ENCODE measurements at places on chromosomes 7 and 10.

DNA sequence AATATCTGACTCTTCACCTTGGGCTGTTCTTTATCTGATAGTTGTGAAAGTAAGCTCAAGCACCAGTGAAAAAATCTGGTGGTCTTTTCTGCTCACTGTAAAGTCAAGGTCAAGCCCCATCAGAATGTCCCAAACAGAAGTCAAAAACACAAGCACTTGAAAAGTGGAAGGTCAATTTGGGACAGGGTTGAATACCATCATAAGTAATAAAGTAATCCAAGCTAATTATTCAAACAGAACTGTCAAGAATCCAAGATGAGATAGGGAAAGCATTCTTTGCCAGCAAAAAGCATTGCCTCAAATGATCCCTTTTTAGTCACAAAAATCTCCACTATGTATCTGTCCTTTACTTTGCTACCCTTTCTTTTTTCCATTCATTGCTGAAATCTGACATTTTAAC, 430.1 kb upstream of the NPVF start:
- DNase-seq: no peak

GRCh38 chr10:131312478-131312836, 936 bp upstream of the TCERG1L start:
- DNase-seq: peak; percentile 55

DNA sequence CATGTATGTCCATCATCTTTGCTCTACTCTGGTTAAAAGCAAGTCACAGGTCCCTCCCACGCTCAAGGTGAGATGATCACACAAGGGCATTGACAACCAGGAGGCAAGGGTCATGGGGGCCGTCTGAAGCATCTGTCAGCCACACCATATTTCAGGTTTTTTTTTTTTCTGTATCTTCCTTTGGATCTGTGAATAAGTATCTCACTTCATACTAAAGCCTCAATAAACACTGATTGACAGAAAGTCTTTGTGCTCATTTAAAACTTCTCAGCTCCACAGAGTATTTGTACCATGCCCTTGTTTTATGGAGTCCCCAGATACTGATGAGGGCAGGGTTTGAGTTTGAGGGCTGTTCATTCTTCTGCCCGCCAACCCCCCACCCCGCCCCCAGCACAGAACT, 45.0 kb downstream of the AUTS2 start:
- DNase-seq: no peak

- DNase-seq: no peak
Measured at GRCh38 chr10:116907245-116907987, 58.1 kb downstream of the ENO4 start.

DNA sequence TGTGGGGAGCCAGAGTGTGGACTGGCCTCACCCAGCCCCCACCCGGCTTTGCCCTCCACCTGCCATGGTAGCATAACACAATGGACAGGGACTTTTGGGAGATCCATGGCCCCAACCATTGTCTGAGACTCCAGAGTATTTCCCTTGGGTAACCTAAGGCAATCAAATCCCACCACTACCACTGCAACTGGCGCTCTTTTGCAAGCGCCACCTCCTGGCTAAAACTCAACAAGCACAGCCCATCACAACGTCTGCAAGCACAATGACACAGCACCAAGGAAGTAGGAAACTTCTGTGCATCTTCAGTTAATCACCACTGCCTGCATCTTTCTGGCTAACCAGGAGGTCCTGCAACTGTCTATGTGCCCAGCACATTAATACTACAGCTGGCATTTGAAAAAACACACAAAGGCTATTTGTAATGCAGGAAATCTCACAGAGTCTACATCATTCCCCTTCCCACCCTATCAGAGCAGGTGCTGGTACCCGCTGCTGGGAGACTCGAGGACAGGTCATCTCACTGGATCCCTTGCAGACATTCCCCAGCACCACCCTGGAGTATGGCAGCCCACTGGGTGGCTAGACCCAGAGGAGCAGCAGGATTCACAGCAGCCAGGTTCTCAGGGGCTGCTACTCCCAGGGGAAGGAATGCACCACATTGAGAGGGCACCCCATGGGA, 27.7 kb downstream of the ANKRD26 start:
- no peak for DNase-seq

GRCh38 chr10:47099474-47099873, 188.2 kb downstream of the PTPN20 start:
- DNase-seq: no peak

Measured in fibroblast of skin of right biceps (primary cell).